ENCODE measurements at places on chromosomes 2 and 18.

DNA sequence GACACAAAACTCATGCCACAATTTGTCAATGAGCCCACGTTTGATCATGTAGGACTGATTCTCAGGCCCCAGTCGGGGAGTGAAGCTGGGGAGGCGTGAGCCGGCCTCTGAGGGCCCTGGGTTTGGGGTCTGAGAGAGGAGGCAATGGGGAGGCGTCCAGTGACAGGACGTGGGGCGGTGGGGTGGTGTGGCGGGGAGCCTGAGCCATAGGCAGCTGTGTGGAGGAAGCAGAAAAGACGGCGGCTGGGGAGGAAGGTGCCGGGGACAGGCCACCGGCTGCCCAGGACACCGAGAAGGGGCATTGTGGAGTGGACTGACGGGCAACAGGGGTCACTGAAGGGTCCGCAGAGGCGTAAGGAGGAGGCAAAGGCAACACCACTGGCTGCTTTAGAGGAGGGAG is 7.2 kb downstream of the CHPF start:
- DNase-seq = no peak

DNA sequence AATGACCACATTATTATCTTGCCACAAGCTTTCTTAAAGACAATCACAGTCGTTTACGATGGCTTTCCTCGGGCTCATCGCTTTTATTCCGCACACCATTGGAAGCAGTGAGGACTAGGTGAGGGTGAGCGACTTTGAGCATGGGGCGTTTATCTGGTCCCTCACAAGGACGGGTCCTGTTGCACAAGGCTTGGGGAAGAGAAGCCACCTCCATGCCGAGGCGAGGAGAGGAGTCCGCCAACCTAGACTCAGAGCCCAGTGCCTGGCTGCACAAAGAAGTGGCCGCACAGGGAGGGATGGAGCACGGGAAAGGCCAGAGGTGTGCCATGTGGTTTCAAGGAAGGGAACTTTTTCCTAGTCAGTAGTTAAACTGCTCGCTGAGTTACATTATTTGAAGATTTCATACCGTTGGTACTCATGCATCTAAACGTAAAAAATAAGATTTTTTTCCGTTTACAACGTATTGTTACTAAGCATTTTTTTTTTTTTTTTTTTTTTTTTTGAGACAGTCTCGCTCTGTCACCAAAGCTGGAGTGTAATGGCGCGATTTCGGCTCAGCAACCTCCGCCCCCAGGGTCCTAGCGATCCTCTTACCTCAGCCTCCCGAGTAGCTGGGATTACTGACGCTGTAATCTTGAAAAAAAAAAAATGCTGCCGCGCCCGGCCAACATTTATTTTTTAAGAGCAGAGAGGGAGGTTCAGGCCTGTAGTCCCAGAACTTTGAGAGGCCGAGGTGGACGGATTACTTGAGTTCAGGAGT is 849 bp upstream of the CYP27C1 start:
- DNase-seq = no peak

DNA sequence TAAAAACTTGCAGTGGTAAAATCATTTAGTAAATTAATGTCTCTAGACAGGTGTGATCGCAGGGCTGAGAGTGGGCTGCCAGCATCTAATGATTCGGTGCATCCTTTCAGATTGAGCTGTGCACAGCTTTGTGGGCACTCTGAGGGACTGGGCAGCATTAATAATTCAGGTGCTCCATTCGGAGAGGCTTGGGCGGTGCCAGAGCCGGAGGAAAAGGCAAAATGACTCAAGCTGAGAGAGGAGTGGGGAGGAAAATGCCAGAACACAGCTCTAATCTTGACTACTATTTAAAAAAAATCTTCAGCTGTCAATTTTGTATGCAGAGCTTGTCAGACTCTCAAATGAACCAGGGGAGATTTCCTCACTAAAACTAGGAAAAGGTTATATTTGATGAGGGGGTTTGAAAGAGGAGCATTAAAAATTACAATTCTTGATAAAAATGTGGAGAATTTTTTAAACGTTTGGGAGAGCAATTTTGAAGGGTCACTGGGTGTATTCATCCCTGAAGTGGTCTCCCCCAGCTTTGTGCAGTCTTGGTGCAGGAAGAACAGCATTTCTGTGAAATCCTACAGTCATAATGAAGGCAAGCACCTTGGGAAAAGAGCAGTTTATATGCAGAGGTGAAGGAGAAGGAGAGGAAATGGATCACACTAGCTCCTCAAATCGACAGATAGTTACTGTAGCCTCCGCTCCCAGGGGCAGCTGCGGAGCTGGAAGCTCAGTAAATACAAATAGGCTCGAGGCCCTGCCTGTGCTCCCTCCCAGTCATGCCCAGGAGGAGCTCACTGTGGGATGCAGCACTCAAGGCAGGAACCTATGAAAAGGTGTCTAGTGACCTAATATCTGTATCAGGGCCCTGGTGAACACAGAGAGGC is 535.4 kb upstream of the RAB6C start:
- DNase-seq = no peak

DNA sequence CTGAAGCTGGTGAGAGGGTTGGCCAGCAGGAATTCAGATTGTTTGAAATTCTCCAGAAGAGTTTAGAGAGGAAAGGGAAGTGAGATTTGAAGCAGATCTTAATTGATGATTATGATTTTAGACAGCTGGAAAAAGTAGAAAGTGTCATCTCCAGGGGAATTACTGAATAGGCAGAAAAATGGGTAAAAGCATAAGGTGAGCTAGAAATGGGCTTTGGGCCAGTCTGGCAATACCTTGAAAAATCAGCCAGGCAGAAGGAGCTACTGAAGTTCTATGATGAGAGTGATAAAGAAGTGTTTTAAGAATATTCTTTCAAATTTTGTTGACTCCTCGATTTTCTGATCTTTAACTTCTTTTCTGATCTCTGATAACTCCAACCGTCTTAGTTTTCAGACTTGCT is 172.9 kb upstream of the CCDC150 start:
- DNase-seq = no peak

All from lung microvascular endothelial cell (primary cell).